ENCODE measurements at places on chromosomes 7 and 10.

- no peak for DNase-seq
Measured at GRCh38 chr7:132828502-132828901, 252.2 kb upstream of the PLXNA4 start.

- DNase-seq, result no peak
Measured at GRCh38 chr7:127650847-127651555, 993 bp upstream of the SND1 start.

GRCh38 chr7:139886899-139887298 lies 57.8 kb downstream of the TBXAS1 start:
- DNase-seq, result no peak

DNA sequence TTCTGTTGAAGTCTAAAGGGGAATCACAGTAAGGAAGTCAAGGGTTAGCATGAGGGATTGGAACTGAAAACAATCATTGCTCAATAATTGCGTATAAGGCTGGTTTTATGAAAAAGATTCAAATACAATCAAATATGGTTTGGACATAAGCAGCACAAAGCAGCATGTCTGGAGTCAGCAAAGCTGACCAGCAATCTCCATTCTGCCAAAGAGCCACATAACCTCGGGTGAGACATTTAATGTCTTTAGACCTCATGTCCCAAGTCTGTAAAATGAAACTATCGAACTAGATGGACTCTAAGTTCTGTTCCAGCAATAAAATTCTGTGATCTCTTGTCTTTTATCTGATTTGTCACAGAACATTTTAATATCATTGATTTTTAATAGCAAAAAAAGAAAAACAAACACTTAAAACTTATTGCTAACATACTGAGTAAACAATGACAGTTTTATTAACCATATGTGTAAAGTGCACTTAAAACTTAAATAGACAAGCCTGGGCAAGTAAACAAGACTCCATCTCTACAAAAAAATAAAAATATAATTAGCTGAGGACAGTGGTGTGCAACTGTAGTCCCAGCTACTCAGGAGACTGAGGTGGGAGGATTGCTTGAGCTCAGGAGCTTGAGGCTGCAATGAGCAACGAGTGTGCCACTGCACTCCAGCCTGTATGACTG lies 217.0 kb downstream of the MAGI2 start:
- no peak for DNase-seq

GRCh38 chr10:71723311-71723710 lies 3.7 kb upstream of the C10orf105 start:
- DNase-seq, result no peak

- peak; percentile 24 for DNase-seq
Measured at GRCh38 chr10:21993360-21994001, 10.0 kb downstream of the DNAJC1 start.

- no peak for DNase-seq
Measured at GRCh38 chr7:21708096-21708495, 165.3 kb downstream of the DNAH11 start.

DNA sequence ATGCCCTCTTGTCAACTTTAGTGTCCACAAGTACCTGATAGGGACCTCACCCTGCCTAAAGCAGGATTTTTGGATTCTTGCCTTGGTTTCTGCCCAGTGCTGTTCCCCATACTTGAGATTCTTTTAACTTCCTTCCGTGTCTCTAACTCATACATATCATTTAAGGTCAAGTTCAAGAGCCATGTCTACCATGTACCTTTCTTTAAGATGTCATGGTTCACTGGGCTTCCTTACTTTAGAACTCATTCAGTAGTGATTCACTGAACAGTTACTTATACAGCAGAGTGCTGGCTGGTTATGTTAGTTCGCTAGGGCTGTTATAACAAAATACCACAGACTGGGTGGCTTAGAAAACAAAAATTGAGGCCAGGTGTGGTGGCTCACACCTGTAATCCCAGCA lies 5.0 kb upstream of the CFAP58 start:
- no peak for DNase-seq

DNA sequence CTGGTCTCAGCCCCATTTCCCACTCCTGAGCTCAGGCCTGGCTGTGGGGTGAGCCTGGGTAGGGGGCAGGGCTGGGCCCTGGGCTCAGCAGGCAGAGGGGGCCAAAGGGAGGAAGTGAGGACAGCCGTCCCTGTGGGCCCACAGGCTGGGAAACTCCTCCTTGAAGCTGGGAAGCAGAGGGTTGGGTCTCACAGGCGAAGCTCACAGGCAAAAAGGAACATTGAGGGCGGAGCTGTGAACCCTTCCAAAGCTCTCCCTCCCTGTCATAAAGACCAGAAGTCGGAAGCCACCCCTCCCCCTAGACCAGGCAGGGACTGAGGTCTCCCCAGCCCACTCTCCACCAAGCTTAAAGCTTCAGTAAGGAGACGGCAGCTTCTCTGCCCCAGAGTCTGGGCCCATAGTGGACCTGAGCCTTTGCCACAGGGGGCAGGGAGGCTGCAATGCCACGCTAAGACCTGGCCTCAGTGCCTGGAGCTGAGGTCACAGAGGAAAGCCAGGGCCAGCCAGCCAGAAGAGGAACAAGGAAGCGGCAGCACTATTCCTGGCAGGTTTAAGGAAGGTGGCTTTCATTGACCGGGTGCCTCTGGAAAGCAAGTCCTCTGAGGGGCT lies 1.0 kb upstream of the KCP start:
- no peak for DNase-seq

- no peak for DNase-seq
Measured at GRCh38 chr10:29773675-29774091, 138.9 kb upstream of the SVIL start.

GRCh38 chr10:99695761-99696160 lies 36.2 kb downstream of the COX15 start:
- no peak for DNase-seq

DNA sequence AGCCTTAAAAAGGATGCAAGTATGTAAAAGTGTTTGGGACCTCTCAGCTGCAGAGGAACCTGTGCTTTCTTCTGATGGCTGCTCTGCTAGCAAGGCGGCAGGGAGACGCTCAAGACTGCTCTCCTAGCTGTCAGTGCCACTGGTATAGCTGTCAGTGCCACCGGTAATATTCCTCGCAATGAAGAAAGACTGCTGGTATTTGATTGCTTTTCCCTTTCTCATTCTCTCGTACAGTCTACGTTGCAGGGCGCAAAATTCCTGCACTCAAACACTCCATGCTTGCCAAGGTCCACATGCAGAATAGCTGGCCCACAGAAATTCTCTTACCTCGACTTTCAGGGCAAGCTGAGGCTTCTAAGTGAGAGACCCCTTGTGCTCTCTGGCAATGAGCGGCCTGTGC lies 432.6 kb upstream of the KLF6 start:
- no peak for DNase-seq

DNA sequence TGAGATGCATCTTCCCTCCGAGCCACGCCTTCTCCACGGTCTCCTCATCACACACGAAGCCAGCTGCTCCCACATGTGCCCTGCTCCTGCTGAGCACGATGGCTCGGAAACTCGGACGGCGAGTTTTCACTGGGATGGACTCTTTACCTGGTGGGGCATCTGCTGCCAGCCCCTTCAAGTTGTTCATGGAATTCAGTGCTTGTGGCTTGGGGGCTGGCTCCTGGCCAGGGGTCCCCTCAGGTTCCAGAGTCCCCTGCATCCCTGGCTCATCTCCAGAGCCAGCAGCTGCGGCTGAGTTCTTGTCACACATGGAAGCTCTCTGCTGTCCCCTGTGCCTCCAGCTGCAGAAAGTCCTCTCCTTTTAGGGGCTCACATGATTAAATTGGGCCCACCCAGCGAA lies 654.0 kb downstream of the SDK1 start:
- DNase-seq, result no peak

- DNase-seq, result no peak
Measured at GRCh38 chr10:101249171-101249581, 19.9 kb upstream of the LBX1 start.

DNA sequence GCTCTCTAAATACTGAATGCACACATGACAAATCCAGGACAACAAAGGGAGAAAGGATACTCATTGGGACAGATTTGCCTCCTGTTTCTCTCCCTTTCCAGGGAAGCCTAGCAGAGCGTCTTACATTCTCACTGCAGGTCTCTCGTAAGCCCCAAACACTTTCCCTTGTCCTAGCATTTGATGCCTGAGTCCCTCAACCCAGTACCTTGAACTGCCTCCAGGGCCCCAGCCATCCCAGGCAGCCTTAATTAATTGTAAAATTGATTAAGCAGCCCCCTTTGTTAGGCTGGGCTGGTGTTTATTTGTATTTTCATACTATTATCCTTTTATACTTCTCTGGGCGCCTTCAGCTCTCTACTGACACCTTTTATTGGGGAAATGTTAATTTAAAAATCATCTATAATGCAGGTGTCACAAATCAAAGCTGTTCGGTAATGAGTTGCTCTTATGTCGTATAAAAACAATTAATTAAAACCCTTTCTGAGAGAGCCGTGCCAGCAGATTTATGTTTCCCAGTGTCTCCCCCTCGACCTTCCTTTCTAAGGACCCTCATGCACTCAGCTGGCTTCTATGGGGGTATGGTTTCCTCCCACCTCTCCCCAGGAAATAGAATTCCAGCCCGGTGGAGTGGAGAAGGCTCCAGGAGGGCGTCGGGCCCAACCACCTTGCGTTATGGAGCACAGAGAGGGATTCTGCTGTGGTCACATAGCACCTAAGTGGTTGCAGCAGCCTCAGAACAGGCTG lies 243.8 kb downstream of the RPS24 start:
- no peak for DNase-seq

- DNase-seq, result no peak
Measured at GRCh38 chr10:26216585-26217395, at the start of gene GAD2. GAD2 (plus strand) TSS chr10:26216774; CDS start chr10:26216810, 36 bp downstream.

- no peak for DNase-seq
Measured at GRCh38 chr10:70212879-70213278, 20.4 kb downstream of the PPA1 start.

GRCh38 chr10:77309092-77309491 lies 328.5 kb downstream of the KCNMA1 start:
- no peak for DNase-seq

DNA sequence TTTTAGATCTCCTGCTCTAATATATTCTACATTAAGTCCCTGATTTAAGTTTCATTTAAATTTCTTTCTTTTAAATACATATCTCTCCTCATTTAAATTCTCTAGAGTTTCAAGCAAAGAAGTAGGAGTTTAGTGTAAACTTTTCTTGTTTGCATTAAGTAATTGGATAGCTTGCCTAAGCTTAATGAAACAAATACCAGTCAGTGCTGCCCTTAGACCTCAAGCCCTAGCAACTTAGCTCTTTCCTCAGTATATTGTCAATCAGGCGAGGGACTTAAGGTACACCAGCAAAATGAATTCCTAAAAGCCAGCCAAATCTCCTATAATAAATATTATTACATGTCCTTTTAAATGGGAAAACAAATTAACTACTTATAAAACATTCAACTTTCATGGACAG lies 101.5 kb downstream of the CHCHD3 start:
- DNase-seq, result no peak

- no peak for DNase-seq
Measured at GRCh38 chr10:93745408-93746065, 12.2 kb upstream of the LGI1 start.

DNA sequence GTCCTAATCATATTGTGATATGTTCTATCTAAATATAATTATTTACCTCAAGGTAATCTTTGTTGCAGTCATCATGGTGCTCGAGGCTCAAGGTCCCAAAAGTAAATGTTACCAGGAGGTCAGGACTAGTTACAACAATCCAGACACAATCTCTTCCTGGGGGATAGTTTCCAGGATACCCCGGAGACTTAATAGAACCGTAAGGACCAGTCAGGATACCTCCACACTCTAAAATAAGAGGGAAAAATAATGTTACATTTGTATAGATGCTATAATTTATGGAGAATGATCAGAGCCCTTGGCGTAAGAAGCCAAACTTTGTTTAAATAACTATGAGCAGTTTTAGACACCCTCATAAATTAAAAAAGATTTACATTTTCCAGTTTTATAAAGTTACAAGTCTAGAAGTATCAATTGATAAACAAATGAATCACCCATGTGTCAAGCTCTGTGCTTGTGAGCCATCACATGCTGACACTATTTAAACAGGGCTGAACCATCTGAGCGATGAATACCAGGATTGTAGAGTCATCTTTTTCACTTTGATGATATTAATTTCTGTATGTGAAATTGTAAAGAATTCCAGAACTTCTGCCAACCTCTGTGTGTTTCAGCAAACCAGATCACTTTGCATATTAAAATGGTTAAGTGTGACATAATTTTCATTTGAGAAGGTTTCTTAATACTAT lies 41.3 kb downstream of the CUBN start:
- no peak for DNase-seq

- DNase-seq, result no peak
Measured at GRCh38 chr10:7449063-7449695, 38.3 kb upstream of the SFMBT2 start.

GRCh38 chr10:65395631-65396030 lies 1530.2 kb upstream of the LRRTM3 start:
- DNase-seq, result no peak

DNA sequence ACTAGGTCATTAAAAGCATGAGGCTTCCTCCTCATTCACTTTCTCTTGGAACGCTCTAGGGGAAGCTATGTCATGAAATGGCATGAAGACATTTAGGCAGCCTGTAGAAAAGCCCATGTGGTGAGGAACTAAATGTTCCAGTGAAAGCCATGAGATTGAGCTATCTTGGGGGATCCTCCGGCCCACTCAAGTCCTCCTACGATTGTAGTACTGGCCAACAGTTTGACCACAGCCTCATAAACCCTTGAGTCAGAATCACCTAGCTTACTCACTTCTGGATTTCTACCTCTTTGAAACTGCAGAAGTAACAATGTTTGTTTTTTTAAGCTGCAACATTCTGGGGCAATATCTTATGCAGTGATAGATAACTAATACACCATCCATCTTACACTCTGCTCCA lies 605.1 kb downstream of the SORCS1 start:
- no peak for DNase-seq

- no peak for DNase-seq
Measured at GRCh38 chr10:81873932-81874816, 820 bp upstream of the NRG3 start.

- no peak for DNase-seq
Measured at GRCh38 chr7:70717553-70718329, 414.2 kb upstream of the GALNT17 start.

DNA sequence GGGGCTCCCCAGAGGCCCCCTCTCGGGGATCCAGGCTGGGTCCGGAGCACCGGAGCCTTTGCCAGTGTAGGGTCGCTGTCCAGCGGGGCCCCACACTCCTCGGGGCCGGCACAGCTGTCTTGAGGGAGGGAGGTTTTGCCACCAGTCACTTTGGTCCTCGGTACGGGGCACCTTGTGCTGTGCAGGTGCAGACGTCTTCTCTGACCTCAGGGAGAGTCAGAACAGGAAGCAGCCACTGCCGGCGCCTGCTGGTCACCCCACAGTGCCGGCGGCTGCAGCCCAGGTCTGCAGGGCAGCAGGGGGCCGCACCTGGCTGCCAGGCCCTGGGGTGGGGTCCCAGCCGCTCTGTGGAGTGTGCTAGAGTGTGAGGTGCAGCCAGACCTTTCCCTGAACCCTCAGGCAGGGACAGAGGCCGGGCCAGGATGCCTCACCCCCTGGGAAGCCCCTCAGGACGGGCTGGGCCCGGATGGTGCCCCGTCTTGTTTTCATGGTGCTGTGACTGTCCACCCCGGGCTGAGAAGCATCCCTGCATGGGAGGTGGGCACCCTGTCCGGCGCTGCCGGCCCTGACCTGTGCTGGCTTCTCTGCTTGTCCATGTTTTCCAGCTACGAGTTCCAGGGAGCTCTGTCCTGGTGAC lies 8.2 kb downstream of the MAFK start:
- DNase-seq, result no peak

GRCh38 chr10:70758757-70759514 lies 26.2 kb downstream of the TBATA start:
- DNase-seq, result peak; percentile 64

- DNase-seq, result no peak
Measured at GRCh38 chr7:29463504-29464158, 100.0 kb upstream of the PRR15 start.

GRCh38 chr10:96413151-96413787 lies 54.5 kb upstream of the OPALIN start:
- DNase-seq, result no peak

- DNase-seq, result no peak
Measured at GRCh38 chr7:36088966-36089365, 64.1 kb upstream of the EEPD1 start.
